ENCODE measurements at places on chromosomes 6 and 20.

GRCh38 chr6:108655806-108656651 lies 95.3 kb downstream of the FOXO3 start:
- no peak for DNase-seq

- DNase-seq: no peak
These were observed 624.7 kb downstream of the CD109 start for GRCh38 chr6:74320715-74321114.

- DNase-seq: no peak
These were observed 8.6 kb downstream of the FHL5 start for GRCh38 chr6:96571551-96571950.

GRCh38 chr20:25011261-25011660 lies 18.7 kb upstream of the APMAP start:
- DNase-seq: peak; percentile 26

- no peak for DNase-seq
These were observed 562.2 kb upstream of the IMPG1 start for GRCh38 chr6:76634695-76635094.

- DNase-seq: peak; percentile 65
These were observed 50.2 kb downstream of the IYD start for GRCh38 chr6:150418827-150419594.

- DNase-seq: peak; percentile 79
These were observed 33.4 kb downstream of the TNXB start for GRCh38 chr6:32075781-32076180.

DNA sequence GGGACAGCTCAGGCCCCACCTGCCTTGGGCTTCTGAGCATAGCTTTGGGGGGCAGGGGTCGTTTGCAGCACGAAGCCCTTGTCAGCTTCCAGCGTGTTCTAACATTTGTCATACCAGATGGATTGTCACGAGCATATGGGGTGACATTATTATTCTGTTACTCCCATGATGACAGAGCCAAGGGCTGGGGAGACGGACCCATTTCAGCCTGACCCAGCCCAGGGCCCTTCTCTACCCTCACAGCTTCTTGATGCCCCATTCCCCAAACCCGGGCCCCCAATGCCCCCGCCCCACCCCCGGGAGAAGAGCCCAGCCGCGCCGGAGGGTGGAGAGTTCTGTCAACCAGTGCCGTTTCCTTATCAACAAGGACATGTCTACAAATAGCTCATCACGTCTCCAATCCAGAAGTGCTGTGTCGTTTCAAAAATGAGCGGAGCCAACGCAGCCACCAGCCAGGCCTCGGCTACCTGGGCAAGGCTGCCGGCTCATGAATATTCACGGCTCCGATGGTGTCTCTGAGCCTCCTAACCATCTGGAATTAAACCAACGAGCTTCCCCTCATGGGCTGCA lies 9.6 kb upstream of the CHRNA4 start:
- no peak for DNase-seq

- no peak for DNase-seq
These were observed 37.4 kb upstream of the TXLNB start for GRCh38 chr6:139329224-139329623.

GRCh38 chr6:32659856-32660595 lies 6.4 kb downstream of the HLA-DQB1 start:
- DNase-seq: no peak

GRCh38 chr6:79605968-79606764 lies 25.0 kb upstream of the SH3BGRL2 start:
- no peak for DNase-seq

DNA sequence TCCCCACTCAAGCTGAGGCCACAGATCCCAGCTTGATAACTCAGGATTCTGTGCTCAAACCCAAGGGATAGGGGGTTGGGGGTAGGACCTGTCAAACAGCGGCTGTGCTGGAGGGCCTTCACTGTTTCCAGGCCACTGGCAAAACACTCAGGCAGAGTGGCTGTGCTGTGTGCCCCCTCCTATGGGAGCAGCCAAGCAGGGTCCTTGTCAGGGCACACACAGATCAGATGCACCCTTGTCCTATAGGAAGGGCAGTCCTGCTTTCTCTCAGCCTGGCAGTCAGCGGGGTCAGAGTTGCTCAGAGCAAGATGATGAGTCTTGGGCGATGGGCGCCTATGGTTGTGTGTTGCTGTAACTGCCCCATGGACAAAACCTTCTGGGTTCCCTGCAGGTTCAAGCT lies 554.8 kb downstream of the TBC1D32 start:
- no peak for DNase-seq

GRCh38 chr20:38645980-38646858 lies 44.6 kb downstream of the ARHGAP40 start:
- DNase-seq: peak; percentile 87

DNA sequence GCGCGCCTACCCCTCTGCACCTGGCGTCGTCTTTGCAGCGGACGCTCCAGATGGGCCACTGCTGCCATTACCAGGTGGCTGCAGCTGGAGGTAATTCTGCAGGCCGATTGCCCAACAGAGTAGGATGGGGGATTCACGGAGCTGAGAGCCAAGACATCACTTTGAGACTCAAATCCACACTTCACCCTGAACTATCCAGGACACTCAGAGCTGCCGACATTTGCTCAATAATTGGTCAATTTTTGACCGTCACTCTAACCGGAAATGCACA lies 694.9 kb upstream of the FLRT3 start:
- DNase-seq: no peak

DNA sequence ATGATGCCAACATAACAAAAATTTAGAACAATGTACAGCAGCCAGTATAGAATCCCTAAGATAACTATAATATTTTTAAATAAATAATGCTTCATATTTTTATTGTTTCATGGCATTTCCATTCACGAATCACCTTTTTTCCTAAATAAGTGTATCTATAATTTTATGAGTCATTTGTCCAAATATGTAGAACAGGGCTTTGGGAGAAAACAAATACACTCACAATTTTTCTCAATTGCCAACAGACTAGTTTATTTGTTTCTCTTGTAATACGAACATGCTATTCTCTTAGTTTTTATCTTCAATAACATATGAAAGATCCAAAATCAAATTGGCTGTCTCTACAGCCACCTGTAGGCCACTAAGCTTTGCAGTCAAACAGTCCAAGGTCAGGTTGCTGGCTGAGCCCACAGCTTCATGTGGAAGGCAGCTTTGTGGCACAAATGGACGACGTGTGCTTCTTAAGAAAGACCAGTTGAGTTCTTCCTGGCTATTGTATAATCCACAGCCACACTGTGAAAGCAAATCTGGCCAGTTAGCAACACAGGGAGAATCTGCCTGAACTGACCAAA lies 29.0 kb downstream of the MKKS start:
- no peak for DNase-seq

DNA sequence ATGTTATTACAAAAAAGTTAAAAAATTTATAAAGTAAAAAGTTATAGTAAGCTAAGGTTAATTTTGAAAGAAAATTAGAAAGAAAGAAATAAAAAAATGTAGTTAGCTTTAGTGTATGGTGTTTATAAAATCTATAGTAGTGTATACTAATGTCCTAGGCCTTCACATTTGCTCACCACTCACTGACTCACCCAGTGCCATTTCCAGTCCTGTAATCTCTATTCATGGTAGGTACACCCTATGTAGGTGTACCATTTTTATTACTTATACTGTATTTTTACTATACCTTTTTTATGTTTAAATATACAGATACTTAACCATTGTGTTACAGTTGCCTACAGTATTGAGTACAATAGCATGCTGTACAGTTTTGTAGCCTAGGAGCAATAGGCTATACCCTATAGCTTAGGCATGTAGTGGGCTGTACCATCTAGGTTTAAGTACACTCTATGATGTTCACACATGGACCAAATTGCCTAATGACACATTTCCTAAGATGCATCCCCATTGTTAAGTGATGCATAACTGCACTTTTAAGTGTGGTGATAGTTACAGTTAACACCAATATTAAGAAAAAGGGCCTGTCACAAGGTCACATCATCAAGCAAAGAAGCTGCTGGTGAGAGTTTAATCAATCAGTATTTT lies 8.0 kb downstream of the CD2AP start:
- DNase-seq: no peak

- DNase-seq: peak; percentile 58
These were observed 775 bp downstream of the PFDN4 start for GRCh38 chr20:54208548-54209176.

DNA sequence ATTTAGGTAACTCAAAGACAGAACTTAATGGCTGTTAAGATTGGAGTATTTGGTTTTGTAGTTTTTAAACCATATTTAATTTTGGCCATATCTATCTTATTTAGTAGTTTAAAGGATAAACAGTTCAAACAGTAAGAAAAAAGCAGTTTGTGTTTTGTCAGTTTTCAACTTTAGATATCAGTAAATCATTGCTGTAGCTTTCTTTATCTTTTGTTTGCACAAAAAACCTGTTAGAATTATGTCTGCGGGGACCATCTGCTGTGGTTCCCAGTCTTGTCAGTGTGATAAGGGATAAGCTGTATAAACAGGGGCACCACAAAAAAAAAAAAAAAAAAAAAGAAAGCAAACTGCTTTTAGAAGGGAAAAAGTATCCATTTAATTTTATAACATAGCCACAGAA lies 40.9 kb downstream of the CDKAL1 start:
- no peak for DNase-seq

DNA sequence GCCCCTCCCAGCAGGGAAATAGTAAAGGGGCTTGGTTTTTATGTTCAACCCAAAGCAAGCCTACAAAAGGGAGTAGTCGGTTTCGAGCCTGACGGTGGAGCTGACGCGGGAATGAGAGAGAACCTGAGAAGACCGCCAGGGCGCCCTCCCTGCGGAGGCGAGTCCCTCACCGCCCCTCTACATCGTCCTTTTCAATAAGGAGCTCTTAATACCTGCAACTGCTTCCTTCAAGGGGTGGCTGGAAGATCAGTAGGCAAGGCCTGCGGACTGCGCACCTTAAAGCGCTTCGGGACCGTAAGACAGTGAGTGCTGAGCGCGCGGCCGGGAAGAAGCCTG lies 709 bp upstream of the ZNF76 start:
- no peak for DNase-seq

- DNase-seq: no peak
These were observed 384.8 kb downstream of the TFAP2B start for GRCh38 chr6:51203504-51203903.

DNA sequence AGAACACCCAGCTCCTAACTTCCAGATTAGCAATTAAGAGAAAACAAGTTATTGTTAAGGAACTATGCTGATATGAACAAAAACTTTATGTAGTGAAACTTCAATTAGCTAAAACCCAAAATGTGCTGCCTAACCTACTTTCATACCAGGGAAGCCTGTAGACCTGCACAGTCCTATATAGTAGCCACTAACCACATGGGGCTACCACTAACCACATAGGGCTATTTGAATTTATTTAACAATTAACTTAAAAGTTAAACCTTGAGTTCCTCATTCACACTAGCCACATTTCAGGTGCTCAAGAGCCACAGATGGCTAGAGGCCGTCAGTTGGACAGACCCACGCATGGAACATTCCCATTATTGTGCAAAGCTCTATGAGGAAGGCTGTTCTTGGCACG lies 72.4 kb upstream of the LAMP5 start:
- DNase-seq: no peak

- peak; percentile 51 for DNase-seq
These were observed 360 bp downstream of the ANKRD60 start for GRCh38 chr20:58228103-58228483.

GRCh38 chr6:130303431-130303830 lies 62.4 kb upstream of the TMEM200A start:
- no peak for DNase-seq

DNA sequence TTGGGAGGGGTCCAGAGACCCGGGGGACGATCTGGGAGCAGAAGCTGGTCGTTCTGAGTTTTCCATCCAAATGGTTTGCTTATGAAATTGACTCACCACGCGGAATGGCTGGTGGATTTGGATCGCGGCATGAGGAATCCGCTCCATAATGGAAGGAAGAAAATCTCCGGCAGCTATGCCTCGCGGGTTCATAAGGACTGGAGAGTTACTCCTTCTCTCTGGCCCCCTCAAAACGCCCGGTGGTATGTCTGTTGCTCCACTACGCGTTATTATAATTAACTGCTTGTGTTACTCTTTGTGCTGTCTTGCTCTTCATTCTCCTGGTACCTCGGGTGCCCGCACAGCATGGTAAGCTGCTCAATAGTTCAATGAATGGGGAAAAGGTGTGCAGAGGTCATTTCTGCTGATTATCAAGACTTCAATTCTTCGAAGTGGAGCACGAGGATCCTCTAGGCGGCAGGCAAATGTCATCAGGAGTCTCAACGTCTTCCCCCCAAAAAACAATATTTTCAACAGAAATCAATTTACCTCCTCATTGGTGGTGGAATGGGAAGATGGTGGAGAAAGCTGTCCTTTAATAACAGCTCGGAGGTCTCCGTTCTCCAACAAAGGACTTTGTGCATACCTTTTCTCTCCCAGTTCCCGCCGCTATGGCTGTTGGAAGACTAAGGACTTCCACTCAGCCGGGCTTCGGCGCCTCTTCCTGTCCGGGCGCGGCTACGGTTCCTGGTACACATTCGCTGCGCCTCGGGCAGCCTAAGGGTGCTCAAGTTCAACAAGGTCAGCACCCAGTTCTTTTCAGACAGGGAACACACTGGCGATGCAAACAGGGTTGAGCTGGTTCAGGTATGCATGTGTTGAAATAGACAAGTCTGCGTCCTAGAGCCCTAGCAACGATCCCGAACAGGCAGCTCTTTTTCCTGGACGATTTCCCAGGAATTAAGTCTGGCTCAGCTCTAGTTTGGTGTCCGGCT lies 9.2 kb upstream of the PRSS16 start:
- peak; percentile 65 for DNase-seq

GRCh38 chr20:3315136-3315535 lies 76.1 kb upstream of the SLC4A11 start:
- DNase-seq: no peak

- DNase-seq: no peak
These were observed 547.5 kb upstream of the ADGRB3 start for GRCh38 chr6:68087399-68088133.

- no peak for DNase-seq
These were observed 136.5 kb downstream of the BTBD9 start for GRCh38 chr6:38503032-38503773.

DNA sequence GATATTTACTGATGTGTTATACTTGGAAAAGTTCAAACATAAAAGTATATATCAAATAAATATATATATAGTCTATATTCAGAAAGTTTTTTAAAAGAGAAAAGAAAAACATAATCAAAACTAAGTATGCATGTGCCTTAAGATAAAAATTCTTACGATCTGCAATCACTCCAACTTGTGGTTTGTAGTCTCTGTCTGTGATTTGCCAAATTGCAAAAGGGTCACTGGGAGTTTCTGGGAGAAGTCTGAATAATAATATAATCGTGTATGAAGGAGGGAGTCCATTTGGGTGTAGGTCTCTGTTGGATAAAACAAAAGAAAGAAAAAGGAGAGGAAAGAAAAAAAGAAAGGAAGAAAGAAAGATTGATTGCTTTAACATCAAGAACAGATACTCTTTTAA lies 92.4 kb downstream of the COL12A1 start:
- no peak for DNase-seq

DNA sequence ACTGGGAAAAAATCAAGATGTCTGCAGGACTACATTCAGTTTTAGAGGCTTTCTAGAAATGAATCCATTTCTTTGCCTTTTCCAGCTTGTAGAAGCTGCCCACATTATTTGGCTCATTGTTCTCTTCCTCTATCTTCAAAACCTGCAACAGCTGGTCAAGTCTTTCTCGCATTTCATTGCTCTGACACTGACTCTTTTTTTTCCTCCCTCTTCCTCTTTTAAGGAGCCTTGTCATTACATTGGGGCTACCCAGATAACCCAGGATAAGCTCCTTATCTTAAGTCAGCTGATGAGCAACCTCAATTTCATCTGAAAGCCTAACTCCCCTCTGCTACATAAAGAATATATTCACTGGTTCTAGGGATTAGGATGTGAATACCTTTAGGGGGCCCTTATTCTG lies 53.2 kb upstream of the CEP162 start:
- no peak for DNase-seq
